ENCODE measurements at places on chromosomes 5 and 9.

- DNase-seq = peak; percentile 76
Observed at GRCh38 chr5:134503088-134503936, 22.2 kb upstream of the JADE2 start.

DNA sequence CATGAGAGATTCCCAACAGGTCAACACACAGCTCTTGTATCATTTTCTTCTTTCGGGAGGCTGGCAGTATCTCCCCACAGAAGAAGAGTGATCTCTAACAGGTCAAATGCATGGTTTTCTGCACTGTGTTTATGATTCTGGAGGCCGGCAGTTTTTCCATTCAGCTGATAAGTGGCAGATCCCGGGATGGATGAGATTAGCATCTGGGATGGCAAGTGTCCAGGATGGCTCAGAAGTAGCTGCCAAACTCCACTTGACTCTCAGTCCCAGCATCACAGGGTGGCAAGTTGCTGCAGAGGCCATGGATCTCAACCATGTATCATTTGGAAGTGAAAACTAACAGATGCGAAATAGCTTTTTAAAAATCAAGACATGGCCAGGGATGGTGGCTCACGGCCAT, 97.8 kb upstream of the SLC44A1 start:
- no peak for DNase-seq

DNA sequence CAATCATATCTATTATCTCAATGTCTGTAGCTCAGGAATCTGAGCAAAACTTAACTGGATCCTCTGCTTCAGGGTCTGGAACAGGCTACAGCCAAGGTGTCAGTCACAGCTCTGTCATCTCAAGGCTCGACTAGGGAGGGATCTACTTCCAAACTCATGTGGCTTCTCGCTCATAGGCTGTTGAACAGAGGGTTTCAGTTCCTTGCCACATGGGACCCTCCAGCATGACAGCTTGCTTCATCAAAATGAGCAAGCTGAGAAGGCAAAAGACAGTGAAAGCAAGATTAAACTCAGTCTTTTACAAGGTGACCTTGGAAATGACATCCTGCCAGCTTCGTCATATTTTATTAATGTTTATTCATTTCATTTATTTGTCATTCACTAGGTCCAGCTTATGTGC, 111.7 kb downstream of the GADD45G start:
- DNase-seq = no peak

GRCh38 chr5:111703662-111704061, 53.3 kb downstream of the NREP start:
- DNase-seq = no peak

DNA sequence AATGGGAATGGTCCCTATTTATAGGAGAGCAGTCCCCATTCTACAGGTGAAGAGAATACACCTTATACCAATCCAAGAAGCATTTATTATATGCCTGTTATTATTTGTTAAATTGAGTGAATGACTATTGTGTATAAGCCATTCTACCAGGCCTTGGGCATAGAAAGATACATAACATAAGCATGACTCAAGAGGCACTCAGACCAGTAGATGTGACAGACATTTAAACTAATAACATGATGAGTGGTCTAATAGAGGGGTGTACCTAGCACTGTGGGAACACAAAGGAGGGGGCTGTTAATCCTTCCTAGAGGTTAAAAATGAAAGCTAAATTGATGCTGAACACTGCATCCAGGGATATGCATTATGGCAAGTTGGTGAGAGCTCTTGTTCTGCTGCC, 145.0 kb upstream of the TNC start:
- no peak for DNase-seq

All from foreskin melanocyte (primary cell).